ENCODE measurements at places on chromosomes 6 and 20. TPM values are rescaled to one million over a fixed set of nuclear protein-coding genes. Genes with fewer than 3 reads are reported as not detected.

The TMEM170B gene
- total RNA-seq = 15.0 TPM

The TMC2 gene
- not detected for total RNA-seq

The NQO2 gene
- 185 TPM for total RNA-seq

The TGM2 gene
- 1.9 TPM for total RNA-seq

The C20orf144 gene
- not detected for total RNA-seq

The NINL gene
- 2.8 TPM for total RNA-seq

The PCMTD2 gene
- 37.8 TPM for total RNA-seq

The FAXC gene
- total RNA-seq = 2.0 TPM

The PDYN gene
- total RNA-seq = not detected

The KHDRBS2 gene
- total RNA-seq = not detected

DNA sequence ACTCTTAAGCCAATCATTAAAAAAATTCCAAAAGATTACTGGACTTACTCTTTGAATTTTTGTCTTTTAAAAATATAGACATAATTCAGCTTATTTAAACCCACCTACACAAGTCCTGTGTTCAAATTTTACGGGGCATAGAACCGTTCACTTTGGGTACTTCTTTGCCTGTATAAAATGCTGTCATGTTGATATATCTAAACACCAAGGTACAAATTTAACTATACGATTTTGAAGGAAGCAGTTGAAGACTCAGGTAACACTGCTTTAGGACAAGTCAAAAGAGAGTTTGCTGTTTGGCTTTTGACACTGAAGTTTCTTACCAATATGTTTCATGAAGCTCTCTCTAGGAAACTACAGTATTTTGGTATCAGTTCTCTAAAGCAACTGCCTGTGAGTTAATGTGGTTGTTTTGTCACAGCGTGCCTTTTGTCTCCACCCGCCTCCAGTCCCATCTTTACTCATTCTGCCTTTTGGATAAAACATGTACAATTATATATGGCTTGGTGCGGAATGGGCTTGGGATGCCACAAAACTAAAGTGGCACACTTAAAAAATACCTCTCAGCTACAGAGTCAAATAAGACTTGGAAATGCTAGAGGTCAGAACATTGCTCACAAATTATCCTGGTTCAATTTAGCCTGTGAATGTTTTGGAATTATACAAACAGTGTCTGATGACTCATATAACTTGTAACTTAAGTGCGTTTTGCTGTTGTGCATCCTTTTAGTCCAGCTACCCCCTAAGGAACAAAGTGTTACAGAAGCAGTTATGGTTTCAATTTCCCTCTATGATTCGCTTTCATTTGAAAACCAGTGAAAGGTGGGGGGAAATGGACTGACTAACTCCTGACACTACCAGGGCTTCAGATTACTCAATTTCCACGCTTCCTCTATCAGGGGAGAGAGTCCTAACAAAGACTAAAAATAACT, 38.7 kb downstream of the RGS17 start:
- DNase-seq = no peak

DNA sequence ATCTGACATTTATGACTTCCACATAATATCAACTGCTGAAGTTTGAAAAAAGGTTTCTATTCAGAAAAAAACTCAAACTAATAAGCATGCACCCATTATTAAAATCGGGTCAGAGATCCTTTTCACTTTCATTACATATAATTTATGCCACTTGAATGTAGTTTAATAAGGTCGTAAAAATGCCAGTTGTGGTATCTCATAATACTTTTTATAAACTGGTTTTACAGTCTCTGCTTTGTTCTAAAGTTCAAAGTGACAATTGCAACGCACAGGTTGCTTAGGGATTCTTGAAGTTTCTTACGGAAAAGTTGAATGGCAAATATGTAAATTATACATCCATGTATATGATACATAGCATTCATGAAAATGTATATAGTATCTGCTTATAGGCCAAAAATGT, 229.4 kb upstream of the CEP162 start:
- no peak for DNase-seq

DNA sequence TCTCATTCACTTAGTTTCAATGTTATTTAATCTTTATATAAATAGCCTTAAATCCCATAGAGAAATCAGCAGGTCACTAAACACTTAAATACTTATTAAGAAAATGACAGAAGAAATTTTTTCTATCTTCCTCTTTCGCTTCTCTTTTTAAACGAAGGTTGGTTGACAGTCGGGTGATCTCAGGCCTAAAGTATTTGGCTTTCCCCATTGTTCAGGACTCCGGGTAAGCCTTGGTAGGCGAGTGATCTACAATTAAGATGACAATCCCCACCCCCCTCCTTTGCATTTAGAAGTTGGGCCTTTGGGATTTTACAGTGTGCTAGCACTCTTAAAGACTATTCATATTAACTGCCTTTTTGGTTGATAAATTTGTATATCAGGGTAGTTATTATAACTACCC, 19.7 kb upstream of the UTRN start:
- no peak for DNase-seq

DNA sequence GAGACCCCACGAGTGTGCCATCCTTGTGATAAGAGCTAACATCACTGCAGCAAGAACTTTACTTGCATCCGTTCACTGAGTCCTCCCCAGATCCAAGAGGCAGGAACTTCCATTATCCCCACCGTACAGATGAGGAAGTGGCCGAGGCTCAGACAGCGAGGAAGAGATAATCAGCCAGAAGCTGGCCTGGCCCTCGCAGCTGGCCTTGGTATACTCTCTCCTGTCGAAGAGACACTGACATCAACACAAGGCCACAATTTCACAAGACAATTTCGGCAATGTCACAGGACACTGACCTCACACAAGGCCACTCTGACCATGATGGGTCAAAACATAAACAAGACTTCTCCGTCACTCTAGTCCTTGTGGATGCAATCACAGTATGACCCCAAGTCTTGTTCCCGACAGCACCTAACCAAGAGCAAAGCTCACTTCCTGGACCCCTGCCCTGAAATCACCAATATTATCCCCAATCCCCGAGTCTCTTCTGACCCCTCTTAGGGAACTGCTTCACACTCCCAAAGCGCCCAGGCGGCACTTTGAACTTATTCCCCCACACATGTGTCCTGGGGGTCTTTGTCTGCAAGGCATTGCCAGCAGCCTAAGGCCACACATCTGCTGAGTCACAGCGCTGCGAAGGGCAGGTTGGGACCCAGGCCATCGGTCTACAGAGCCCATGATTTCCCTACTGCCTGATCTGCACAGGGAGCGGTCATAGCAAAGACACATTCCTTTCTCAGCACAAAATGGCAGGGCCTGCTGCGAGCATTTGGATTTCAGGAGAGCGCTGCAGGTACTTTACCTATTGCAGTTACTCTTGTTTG, 14.8 kb upstream of the VAPB start:
- no peak for DNase-seq

DNA sequence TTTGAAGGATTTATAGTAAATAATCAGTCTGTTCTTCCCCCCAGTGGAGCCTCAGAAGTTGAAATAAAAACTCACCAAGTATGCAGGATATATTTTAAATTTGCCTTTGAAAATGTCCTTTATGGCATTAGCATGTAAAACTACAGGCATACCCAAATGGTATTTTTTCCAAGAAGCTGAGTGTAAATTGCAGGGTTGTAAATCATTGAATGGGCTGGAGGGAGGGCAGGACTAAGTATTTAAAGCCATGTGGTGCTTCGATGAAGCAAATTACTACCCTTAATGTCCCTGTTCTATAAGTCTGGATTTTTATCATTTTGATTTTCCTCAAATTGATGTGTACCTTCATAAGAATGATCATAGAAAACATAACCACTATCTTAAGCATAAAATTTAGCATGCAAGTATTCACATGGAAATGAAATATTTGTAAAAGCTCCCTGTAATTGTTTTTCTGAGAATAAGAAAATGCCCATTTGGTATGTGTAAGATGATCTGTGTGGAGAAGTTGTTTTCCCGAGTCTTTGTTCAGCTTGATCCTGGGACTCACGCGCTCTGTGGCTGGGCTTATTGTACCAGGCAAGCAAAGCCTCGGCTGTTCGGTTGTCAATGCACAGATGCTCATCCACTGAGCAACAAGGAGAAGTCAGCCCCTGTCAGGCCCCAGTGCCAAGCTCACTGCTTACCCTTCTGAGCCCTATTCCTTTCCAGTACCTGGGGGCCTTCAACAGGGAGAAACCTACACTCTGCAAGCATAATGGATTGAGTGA, 66.7 kb downstream of the CD164 start:
- DNase-seq = no peak

- DNase-seq = no peak
These were observed 109.8 kb downstream of the UBE3D start for GRCh38 chr6:82955841-82956240.

- DNase-seq = no peak
These were observed 54.8 kb upstream of the AKIRIN2 start for GRCh38 chr6:87756858-87757257.

DNA sequence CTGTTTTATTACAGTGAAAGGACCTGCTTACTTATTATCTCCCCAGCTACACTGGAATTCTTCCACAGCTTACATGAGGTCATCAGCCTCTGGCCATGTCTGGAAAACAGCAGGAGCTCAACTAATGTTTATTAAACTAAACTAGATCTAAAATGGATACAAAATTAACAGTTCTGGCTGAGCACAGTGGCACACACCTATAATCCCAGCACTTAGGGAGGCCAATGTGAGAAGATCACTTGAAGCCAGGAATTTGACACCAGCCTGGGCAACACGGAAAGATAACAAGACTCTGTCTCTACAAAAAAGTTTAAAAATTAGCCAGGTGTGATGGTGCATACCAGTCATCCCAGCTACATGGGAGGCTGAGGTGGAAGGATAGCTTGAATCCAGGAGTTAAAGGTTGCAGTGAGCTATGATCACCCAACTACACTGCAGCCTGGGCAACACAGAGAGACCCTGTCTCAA, 220.8 kb upstream of the MARCKS start:
- DNase-seq = no peak

GRCh38 chr20:47509104-47509661, 7.5 kb downstream of the NCOA3 start:
- DNase-seq = no peak

DNA sequence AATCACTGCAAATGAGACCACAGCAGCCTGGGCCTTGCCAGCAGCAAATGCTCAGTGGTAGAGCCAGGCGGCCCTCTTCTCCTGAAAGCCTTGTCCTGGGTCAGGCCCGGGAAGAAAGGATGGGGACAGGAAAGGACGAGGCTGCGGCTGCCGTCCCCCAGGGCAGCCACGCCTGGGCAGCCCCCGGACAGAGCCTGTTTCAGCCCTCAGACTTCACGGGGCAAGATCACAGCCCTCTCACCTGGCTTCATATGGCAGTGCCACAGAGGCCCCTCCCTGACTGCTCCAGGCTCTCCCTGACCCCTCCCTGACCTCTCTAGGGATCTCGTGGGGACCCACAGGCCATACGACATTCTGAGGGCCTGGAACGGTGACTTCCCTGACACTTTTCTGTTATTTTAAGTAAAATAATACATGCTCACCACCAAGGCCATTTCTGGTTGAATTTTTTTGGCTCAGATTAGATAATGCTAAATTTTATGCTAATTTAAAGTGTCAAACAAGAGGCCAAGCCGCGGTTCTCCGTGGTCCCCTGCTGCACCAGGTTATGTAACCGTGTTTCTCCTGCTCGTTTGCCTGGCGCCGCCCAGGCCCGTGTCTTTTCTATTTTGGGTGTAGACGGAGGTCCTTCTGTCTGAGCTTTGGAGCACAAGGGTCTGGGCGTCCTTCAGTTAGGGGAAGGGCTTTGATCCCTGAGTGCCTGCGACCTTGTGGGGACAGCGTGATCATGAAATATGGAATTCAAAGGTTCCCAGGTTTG, 59.9 kb upstream of the BHLHE23 start:
- no peak for DNase-seq

DNA sequence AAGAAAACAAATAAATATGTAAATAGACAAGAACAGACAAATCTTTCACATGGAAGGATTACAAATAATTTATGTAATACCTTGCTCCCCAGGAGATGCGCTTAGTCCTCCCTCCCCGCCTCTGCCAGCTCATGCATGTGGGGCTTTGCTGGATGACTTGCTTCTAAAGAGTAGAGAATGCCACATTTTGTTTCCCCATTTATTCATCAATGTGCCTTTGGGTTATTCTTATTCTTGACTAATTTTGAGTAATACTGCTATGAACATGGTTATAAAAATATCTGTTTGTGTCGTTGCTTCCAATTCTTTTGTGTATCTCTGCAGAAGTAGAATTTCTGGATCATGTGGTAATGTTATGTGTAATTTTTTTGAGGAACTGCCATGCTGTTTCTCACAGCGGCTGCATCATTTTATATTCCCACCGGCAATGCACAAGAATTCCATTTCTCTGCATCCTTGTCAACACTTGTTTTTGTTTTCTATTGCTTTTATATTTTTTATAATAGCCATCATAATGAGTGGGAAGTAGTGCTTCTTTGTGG, 23.8 kb upstream of the DUSP22 start:
- no peak for DNase-seq

GRCh38 chr6:82246802-82247504, 591 bp downstream of the IBTK start:
- peak; percentile 50 for DNase-seq

DNA sequence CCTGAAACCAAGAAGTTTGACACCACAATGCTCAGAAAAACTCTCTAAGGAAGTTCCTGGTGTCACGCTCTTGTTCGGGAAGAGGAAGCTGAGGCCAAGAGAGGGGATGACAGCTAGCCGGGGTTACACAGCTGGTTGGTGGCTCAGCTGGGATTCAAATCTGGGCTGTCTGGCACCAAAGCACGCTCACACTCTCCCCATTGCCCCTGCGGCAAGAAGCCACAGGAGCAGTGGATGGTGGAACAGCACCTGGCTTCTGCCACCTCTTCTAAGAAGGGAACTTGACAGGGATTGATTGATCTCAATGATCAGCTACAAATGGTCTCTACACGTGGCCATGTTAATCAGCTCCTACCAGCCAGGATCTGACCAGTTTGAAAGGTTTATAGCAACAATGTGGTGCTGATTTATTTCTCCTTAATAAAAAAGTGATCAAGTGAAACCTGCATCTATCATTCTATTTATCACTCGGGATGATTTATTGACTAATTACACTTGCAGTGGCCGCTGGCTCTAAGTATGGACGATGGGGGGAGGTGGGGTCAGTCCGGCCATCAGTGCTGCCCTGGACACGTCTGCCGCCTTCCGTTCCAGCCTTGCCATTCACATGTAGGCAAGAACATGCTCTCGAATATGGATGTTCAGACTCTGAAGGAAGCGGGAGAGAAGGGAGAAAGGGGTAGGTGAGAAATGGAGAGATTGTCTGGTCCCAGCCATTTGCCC, 71.9 kb upstream of the TOP1 start:
- DNase-seq = no peak

DNA sequence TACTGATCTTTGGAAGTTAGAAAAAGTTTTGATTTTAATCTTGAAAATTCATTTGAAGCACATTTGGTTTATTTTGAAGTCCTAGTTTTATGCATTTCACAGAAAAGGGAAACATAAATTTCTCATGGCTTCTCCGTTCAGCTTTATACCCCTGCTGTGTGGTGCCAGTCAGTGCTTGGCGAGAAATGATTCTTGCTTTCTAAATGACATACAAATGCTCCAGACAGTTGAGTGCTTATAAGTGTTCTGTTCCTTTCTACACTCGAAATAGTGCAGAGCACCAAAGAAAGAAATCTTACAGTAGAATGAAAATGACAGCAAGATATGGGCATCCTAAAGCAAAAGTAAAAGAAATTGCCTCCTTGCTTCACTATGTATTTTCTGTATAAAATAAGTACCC, 9.0 kb upstream of the ZNF292 start:
- no peak for DNase-seq

GRCh38 chr20:47857187-47857568, 71.9 kb upstream of the SULF2 start:
- DNase-seq = no peak

- DNase-seq = no peak
These were observed 44.5 kb upstream of the STMND1 start for GRCh38 chr6:17057322-17057721.

GRCh38 chr6:138817799-138818198, 21.9 kb downstream of the ECT2L start:
- no peak for DNase-seq
